ENCODE measurements at places on chromosomes 6 and 20.
A peak's percentile ranks its signal among the peaks of the same experiment; 100 is the strongest.

GRCh38 chr6:107793191-107793590, 30.9 kb downstream of the SCML4 start:
- DNase-seq: no peak

- peak; percentile 15 for DNase-seq
Measured at GRCh38 chr6:147855803-147856482, 347.5 kb downstream of the SAMD5 start.

DNA sequence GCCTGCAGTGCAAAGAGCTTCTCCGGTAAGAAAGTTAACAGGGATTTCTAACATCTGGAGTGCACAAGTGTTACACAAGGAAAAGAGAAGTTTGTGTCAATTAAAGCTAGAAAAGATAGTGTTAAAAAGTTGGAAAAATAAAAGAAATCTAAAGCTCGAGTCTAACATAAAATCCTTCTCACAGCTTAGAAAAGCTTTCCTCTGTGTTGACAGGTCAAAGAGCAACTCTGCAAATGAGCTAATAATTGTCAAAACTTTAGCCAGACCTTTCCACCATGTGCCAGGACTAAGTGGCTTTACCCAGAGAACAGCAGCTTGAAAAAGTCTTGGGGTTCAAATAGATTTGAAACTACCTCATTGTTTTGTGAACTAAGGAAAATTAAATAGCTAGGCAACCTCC, 14.8 kb downstream of the PTPRK start:
- no peak for DNase-seq

DNA sequence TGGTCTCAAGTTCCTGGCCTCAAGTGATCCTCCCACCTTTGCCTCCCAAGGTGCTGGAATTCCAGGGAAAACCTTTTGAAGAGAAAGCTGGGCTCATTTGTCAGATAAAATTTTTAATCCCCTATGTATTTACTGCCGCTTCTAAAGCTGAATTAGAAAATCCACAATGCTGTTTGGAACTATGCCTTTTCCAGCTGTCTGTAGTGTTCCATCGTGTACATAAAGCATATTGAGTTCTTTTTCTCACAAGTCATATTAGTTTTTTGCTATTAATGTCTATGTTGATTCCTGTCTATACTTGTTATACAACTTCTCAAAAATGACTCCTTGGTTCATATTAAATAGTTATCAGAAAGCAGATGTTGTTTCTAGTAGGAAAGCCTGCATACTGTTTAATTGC, 47.1 kb downstream of the PEX7 start:
- DNase-seq: no peak

GRCh38 chr20:366041-366718, 14.4 kb upstream of the TRIB3 start:
- DNase-seq: no peak

DNA sequence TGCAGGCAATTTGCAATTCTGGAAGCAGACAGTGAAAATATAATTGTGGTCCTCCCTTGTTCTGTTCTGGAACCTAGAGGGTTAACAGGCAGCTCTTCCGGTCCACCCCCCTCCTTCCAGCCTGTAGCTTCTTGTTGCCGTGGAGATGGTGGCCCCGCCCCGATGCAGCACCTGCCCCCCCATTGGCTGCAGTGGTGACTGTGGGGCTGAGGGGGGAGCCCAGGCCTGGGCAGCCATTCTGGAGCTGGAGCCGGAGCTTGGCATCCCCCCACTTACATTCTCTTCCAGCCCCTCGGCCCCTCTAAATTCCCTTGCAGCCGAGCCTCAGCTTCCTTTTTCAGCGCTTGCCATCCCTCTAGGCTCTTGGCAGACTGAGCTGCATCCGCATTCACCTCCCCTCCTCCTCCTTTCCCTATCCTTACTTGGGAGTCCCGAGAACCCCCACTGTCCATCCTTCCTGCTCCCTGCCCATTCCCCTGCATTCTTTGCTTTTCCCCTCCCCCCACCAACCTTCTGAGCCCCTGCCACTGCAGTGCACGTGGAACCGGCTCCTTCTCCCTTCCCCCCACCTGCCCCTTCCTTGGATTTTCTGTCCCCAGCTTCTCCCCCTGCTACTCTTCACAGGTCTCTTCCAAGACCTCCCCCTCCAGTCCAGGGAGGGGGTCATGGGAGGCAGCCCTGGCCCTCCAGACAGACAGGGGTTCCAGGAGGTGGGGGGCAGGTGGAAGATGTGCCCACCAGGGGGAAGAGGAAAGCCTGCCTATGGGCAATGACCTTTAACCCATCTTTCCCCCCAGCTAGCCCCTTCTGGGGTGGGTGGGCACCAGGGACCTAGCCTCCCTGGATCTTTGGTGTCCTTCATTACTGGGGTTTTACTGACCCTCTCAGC, 11.4 kb downstream of the SYNGAP1 start:
- peak; percentile 45 for DNase-seq

DNA sequence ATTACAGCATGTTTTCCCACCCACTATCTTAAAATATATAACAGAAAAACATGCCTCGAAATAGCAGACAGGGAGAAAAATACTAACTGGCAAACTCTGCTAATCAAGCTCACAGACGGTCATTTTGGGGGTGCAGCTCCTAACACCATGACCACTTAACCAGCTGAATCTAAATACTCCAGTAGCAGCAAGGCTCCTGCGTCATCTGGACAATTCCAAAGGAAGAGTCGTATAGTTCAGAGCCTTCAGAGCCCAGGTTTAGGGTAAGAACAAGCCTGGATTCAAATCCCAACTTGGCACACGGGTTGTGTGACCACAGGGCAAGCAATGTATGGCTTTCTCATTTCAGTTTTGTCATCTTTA, 81.3 kb upstream of the COL21A1 start:
- DNase-seq: no peak

DNA sequence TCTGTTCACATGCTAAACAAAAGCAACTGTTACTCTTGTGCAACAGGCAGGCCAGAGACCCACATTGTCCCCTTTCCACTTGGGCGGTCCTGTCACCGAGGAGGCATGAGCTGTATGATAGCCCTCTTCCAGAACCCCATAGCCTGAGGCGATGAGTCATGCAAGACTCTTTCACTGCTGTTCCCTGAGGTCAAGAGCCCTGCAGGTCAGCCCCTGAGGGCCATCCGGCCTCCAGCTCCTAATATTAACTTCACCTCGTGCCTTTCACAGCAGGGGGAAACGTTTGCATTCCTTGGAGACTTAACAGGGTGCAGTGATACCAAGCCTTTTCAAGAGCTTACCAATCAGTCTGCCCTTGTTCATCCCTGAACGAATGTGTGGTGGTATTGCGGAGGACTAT, 253.3 kb upstream of the ECI2 start:
- DNase-seq: no peak

DNA sequence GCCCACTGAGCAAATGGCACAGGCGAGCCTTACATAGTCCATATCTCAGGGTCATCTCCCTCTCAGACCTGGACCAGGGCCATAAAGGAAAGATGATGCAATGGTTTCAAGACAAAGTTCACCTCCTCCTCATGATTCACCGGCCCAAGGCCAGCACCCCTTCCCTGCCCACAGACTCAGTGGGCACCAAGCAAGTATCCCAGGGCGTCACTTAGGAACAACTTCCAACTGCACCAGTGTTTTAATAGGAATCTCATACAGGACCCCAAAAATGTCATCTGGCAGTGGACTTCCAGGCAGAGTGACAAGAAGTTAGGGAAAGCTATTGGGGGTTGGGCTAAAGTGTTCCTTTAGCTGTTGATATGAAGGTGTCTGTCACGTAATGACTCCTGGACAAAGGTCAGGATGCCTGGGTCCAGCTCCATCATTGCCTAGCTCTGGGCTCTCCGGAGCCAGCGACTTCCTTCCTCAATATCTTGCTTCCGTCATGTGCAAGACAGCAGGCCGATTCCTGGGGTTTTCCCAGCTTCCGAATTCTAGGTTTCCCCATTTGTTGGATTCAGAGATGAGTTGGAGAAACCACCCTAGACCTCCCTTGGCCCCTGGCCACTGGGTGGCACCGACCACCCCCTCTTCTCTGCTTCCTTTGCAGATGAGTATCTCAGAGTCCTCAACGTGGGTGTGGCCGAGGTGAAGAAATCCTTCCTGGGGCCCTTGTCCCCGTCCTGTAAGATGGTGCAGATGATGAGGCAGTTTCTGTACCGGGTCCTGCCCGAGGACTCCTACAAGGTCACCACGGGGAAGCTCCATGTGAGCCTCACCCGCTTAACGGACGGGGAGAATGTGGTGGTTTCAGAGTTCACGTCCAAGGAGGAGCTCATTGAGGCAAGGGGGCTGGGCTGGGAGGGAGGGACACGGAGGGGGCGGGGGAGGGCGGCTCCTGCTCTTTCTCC, 21.1 kb downstream of the PNPLA1 start:
- no peak for DNase-seq

GRCh38 chr20:48329676-48330664, 497.8 kb downstream of the PREX1 start:
- peak; percentile 66 for DNase-seq

DNA sequence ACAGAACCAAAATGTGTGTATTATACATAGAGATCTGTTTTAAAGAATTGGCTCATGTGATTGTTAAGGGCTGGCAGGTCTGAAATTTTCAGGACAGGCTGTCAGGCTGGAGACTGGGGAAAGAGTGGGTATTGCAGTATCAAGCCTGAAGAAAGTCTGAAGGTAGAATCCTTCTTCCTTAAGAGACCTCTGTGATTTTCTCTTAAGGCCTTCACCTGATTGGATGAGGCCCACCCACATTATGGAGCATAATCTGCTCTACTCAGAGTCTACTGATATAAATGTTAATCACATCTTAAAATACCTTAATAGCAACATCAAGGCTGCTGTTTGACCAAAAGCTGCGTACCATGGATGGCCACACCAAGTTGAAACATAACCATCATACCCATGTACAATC, 43.4 kb upstream of the HINT3 start:
- DNase-seq: no peak

DNA sequence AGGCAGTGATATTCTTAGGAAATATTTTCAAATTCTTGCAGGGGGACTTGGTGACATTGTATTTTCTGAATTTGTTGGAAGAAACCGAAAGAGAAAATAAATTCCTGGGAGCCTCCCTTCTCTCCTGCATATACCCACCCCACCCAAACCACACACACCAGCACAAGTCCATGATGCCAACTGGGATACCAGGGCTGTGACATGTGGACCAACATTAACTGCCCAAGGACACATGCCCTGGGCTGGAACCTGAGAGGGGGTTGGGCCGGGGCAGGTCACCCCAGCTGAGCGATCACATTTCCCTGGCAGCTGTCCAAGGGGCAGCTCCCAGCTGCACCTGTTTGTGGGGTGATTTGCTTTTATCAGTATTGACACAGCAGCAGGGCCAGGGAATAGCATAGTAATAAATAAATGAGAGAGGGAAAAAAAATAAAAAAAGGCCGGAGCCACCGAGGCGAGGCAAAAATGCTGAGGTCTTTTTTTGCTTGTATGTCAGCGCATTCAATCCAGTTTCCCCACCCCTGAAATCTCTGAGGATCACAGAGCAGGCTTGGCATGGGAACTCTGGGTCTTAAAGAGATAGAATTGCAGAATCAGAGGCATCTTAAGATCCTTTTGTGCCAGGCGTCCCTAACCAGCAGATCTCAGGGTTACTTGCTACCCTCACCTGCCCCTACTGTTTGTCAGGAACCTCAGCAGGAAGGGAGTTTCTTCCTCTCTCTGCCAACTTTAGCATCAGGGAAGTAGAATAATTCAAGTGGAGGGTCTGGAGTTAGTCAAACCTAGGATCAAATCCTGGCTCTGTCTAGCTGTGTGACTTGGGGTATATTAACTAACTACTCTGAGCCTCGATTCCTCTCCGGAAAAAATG, 66.5 kb upstream of the PIM1 start:
- no peak for DNase-seq
